ENCODE measurements at places on chromosomes 6 and 20.

DNA sequence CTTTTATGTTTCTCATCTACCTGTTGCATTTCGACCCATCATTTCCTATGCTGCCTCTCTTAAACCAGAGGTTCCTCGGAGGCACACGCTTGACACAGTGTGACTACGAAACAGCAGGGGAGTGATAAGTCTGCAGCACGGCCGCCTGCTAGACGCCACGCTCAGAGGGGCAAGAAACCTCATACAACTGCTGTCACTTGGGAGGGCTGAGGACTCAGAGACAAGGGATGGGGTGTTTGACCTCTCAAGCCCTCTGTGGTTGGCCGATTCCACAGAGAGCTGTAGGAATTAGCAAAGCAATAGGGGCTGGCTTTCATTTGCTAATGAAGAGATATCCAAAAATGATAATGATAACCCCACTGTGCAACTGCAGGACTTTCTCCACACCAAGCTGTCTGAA is 372.5 kb downstream of the ZFAND3 start:
- DNase-seq: no peak

GRCh38 chr20:44209686-44210405 is 725 bp downstream of the OSER1 start:
- DNase-seq: no peak

- DNase-seq: no peak
Observed at GRCh38 chr6:112266331-112266730, 12.0 kb upstream of the LAMA4 start.

DNA sequence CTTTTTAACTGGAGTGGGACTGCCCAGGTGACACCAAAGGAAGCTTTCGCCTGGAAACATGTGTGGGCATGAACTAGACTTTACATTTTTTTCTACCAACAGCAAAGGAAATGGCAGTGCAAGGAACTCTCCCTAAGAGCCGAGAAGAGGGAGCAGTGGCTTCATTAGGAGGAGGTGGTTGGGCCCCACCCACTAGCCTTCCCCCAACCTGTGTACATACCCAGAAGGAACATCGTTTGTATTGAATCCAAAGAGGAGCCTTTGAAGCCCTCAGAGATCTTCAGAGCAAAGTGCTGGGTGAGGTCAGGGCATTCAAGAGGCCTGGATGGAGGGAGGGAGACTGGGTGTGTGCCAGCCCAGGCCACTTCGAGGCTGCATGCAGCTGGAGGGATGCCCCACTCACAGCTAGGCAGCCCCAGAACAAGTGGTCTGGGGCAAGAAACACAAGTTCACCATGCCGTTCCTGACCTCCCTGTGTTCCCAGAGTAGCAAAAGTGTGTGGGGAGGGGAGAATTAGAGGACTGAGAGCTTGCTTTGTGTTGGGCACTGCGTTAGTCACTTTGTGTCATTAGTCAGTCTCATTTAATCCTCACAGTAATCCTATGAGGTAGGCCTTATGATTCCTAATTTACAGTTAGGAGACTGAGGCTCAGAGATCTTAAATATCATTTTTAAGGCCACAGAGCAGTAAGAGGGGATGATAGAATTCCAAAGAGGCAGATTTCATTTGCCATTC is 191.6 kb upstream of the SUPT3H start:
- DNase-seq: peak; percentile 81

DNA sequence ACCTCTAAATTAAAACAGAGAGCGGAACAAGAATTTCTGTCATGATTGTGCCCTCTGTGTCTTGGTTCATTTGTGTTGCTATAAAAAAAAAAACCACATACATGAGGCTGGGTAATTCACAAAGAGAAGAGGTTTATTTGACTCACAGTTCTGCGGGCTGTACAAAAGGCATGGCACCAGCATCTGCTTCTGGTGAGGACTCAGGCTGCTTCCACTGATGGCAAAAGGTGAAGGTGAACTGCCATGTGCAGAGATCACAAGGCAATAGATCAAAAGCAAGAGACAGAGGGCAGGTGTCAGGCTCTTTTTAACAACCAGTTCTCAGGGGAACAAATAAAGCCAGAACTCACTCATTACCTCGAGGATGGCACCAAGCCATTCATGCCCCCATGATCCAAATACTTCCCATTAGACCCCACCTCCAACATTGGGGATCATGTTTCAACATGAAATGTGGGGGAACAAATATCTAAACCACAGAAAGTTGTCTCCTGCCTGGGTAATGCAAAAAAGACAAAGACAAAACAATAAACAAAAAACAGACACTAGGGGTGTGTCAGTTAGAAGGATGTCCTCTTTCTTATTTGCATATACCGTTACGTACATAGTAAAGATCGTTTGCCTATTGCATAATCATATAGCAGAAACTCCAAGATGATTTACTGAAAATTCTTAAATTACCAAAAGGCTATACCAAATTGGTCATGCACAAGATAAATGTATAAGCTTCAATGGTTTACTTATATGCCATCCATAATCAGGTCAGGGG is 17.0 kb downstream of the SERPINB9 start:
- DNase-seq: no peak
